ENCODE measurements at places on chromosomes 3 and 15. TPM values are rescaled to one million over a fixed set of nuclear protein-coding genes. Genes with fewer than 3 reads are reported as not detected.

NANOGP8 gene
- polyA plus RNA-seq, result 0.21 TPM

USP8 gene
- polyA plus RNA-seq, result 76.9 TPM

NAALADL2 gene
- 25.9 TPM for polyA plus RNA-seq

KLHL6 gene
- 1.0 TPM for polyA plus RNA-seq

P2RY12 gene
- 0.83 TPM for polyA plus RNA-seq

PAK6 gene
- polyA plus RNA-seq, result 6.6 TPM

PLA2G4D gene
- 0.07 TPM for polyA plus RNA-seq

IL16 gene
- polyA plus RNA-seq, result 6.3 TPM

B3GALNT1 gene
- 42.9 TPM for polyA plus RNA-seq

DNA sequence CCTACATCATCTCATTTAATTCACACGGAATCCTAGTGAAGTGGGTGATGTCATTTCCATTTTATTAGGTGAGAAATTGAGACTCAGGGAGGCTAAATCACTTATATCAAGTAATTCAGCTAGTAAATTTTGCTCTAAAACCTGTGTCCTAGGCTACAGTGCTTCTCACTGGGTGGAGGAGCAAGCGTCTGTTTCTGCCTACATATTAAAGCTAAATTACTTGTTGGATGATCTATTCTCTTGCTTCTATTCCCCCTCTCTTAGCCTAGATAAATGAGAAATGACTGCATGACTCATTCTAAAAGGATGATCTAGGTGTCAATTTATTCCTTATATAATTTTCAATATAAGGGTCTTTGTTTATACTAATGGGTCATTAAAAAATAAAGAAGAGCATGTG lies 37.8 kb upstream of the RBP1 start:
- DNase-seq, result no peak

DNA sequence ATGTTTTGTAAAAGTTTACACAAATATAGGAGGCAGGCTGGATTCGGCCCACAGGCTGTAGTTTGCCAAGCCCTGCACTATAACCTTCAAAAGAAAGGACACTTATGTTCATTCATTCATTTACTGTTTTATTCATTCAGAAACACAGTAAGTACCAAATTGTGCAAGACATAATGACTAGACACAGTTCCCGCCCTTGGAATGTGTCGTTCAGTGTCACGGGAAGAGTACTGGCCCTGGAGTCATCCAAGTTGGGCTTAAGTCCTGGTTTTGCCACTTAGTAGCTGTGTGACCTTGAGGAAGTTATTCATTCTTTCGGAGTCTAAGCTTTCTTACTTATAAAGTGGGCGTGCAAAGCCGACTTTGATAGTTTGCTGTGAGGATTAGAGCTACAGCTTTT lies 22.0 kb downstream of the COLQ start:
- no peak for DNase-seq

- no peak for DNase-seq
Measured at GRCh38 chr3:13088028-13089006, 15.1 kb upstream of the IQSEC1 start.

GRCh38 chr3:58422756-58423325 lies 10.8 kb downstream of the PDHB start:
- no peak for DNase-seq

GRCh38 chr15:25436707-25437106 lies 2.1 kb downstream of the UBE3A start:
- DNase-seq, result no peak

GRCh38 chr3:9826815-9827573 lies 16.8 kb downstream of the RPUSD3 start:
- no peak for DNase-seq

DNA sequence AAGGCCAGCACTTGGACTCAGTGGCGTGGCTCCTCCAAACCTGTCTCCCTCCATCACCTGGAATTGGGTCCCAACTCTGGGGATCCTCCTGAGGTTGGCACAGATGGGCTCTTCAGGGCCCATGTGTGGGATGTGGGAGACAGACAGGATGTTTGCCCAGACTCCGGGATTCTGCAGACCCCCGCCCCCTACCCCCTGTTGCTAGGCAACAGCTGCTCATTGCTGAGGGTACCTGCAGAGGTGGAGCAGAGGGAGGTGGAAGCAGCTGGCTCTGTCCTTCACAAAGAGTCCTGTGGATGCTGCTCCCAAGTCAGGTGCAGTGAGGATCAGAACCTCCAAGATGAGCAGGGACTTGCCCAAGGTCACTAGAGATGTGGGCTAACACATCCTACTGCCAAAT lies 40.0 kb upstream of the SLC6A1 start:
- DNase-seq, result no peak

DNA sequence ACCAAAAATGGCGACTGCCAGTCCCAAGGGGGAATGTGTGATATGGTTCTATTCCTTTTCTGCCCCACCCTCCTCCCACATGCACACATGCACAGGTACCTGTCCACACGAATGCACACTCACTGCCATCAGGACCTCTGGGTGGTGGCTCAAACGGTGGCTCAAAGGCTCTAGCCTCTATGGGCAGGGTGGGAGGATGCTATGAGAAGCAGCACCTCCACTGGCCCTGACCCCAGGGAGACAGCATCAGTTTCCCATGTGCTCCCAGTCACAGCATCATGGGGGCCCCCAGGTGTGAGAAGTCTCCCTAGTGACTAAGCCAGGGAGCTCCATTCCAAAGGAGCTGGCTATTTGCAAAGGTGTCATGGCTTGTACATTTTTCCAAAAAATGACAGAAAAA lies 15.9 kb downstream of the SEMA3G start:
- no peak for DNase-seq

DNA sequence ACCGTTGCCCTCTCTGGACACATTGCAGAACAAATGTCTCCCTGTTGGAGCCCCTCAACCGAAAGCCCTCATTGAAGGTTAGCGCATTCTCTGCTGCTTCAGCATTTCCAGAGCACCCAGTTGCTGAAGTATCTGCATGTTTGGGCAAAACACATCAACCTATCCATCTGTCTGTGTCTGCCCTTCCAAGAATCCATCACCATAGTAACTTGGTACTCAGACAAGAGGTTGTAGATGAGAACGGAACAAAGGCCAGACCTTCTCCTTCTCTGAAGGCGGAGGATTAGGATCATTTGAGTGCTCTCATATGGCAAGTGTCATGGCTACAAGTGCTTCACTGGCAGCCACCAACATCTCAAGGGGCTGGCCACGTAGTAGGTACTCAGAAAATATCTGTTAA lies 23.1 kb upstream of the RHO start:
- DNase-seq, result no peak

GRCh38 chr3:18946524-18946923 lies 201.8 kb upstream of the KCNH8 start:
- DNase-seq, result no peak

DNA sequence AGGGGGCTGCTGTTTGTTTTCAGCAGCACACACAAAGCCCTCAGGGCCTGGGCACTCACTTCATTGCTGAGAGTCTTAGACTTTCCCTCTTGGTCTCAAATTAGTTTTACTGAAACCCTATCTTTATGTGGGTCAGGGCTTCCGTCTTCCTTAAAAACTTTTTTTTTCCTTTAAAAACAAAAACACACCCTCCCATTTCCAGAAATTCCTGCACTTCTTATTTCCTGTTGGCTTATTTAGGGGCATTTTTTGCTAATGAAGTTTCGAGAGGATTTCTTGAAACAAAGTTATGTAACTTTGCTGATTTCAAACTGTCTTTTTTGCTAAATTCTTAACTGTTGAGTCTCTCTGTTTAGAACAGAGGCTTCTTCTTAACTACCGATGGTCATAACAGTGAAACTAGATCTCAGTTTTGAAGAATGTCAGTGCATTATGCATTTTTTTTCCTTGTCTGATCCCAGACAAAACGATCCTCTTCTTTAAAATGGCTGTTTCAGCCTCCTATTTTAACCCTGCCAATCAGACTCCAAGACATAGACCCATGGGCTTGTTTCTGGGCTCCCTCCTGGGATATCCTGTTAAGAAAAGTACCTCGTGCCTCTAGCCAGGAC lies 23.3 kb downstream of the ANAPC13 start:
- DNase-seq, result no peak

DNA sequence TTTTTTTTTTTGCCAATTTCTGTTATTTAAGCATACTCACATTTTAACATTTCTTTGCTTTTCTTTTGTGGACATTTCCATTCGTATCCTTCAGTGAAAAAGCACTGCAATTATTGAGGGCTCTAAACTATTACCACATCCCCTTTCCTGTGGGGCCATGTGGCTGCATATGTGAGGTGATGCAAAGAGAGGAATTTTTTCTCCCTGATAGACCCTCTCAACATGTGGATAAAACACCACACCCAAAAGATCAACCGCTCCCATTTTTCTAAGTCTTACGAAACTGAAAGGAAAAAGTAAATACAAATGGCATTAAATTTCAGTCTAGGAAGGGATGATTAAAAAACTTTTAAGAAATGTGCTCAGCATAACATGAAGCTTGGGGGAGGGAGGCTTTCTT lies 68.8 kb downstream of the DNAJC13 start:
- DNase-seq, result no peak

DNA sequence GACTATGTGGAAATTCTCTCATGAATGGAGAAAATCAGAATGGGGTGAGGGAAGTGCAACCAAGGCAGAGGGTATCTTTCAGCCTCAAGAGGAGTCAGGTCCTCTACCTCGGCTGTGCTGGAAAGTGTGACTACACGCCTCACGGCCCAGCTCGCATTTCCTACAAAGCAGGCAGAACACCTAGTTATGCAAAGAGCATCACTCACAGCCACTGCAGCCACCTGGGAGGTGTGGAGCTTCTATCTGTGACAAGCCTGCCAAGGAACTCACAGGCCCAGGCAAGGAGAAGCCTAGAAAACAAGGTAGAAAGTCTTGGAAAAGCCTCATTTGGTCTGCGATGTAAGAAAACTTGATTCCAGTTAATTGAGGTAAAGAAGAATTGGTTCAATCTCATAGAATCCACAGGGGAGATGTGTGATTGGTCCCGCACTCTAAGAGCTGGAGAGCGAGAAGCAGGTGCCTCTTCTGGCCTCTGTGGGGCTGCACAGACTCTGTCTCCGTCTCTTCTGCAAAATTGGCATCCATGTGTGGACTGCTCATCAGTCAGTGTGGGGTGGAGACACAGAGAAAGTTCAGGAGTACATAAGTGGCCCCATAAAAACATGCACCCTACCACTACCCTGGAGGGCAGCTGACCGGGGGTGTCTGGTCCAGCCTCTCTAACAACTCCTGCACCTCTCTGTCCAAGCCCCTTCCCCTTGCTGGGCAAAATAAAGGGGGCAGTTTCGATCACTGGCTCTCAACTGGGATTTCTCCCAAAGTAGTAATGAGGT lies 76.8 kb downstream of the TAMM41 start:
- no peak for DNase-seq

- no peak for DNase-seq
Measured at GRCh38 chr3:116667324-116667723, 42.3 kb upstream of the TUSC7 start.

DNA sequence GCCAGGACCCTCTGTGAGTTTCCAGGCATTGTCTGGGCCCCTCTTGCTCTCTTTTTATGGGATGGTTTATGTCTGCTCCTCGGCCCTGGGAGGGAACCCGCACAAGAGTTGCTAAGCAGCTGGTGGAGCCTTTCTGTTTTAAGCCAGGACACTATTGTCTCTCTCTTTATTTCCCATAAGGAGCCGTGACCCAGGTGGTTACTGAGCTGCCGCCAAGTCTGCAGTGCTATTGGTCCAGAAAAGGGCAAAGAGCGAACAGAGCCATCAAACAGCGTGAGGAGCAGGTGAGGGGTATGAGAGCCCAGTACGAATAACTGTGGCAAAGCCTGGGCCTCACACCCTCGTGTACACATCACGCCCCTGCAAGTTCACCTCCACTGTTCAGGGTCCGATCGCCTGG lies 280.2 kb downstream of the SHQ1 start:
- DNase-seq, result no peak

DNA sequence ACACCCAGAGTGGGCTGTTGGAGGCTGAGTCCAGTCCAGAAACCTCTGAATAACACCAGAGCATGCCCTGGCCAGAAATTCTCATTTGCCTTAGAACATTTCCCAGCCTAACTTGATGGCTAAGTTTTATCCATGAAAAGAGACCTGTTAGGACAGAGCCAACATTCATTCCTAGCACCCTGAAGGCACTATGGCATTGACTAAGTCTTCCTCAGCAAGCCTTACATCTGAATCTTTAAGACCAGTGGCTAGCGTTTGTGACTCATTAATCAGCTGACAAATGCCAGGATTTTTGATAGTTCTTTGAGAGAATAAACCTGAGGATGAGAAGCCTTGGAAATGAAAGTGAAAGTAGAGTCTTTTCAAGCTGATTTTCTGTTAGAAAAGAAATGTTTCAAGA lies 1087.1 kb upstream of the ALCAM start:
- DNase-seq, result no peak

- DNase-seq, result no peak
Measured at GRCh38 chr3:197854596-197855343, 63.7 kb downstream of the LRCH3 start.

DNA sequence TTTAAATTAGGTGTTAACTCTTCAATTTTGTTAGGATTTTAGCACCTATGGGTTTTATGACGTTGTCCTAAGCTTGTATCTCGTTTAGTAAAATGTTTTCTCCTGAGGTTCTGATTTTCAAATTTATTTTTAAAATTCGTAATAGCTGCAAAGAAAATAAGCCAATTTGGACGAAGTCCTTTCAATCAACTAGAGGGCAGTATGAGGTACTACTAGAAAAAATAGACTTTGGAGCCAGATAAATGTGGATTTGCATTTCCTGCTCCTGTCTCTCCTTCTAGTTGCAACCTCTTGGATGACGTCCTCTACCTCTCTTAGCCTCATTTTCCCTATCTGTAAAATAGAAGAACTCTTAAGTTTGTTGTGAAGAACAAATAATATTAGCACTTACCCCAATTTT lies 81.1 kb downstream of the SLTM start:
- DNase-seq, result no peak

- DNase-seq, result no peak
Measured at GRCh38 chr3:87837076-87837475, 221.7 kb downstream of the CGGBP1 start.

GRCh38 chr3:177336873-177337450 lies 139.7 kb upstream of the TBL1XR1 start:
- DNase-seq, result no peak

GRCh38 chr15:41025393-41025792 lies 72.1 kb downstream of the CHAC1 start:
- no peak for DNase-seq

Measured in right renal pelvis (tissue), 4 donors.